ENCODE measurements at places on chromosomes 3 and 15.

DNA sequence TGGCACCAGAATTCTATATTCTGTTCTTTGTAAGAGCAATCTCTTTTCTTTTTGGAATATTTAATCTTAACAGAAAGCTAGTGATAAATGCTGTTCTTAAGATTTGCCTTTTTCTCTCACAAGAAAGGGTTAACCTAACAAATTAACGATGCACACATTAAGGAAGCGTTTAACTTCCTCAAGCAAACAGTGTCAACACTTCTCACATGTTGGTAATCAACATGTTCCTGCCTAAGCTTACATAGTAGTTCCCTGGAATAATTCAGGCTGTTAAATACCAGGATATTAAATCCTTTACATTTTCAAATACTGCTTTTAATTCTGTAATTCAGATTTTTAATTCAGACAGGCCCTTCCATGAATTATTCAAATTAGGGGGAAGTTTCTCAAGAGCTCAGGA is 67.4 kb upstream of the RPL35A start:
- no peak for DNase-seq

DNA sequence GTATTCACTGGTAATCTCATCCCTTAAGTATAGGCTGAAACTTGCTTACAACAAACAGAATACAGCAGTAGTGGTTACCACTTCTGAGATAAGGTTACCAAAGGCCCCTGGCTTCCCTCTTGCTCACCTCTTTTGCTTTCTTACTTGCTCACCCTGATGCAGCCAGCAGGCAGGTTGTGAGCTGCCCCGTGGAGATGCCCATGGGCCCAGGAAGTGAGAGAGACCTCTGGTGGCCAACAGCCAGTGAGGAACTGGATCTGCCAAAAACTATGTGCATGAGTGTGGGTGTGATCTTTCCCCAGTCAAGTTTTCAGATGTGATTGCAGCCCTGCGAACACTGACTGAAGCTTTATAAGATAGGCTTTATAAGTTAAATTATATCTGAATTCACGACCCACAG is 48.7 kb downstream of the NMNAT3 start:
- peak; percentile 57 for DNase-seq

DNA sequence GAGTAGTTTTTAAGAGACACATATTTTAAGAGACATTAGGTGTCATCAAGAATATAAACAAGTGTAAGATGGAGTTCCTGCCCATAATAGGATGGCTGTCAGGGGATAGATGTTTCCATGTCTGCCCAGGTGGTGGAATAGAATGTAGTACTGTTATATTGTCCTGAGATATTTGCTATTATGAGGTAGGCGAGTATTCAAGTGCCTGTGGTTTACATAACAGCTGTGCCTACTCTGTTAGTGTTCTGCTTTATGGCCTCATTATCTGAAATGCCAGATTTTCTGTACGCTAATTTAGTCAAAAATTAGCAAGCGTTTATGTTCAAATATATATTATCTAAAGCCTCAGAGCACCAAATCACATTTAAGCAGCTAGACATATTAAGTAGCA is 360.2 kb upstream of the ROPN1 start:
- DNase-seq = no peak

DNA sequence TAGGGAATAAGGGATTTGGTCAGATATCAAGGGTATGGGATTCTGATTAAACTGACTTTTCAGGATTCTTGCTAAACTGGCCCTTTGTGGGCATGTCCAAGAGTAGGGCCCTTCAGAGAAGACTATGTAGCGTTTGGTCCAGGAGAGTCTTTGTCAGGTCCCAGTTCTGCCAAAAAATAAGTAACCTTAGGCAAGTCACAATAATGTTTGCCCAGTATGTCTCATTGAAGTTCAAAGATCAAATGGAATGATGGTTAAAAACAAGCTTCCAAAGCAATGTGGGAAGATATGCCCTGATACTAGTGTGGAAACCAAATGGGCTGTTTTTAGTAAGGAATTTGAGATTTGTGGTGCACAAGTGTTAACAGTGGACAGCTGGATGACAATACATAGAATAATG is 454.4 kb downstream of the WDR72 start:
- DNase-seq = no peak

DNA sequence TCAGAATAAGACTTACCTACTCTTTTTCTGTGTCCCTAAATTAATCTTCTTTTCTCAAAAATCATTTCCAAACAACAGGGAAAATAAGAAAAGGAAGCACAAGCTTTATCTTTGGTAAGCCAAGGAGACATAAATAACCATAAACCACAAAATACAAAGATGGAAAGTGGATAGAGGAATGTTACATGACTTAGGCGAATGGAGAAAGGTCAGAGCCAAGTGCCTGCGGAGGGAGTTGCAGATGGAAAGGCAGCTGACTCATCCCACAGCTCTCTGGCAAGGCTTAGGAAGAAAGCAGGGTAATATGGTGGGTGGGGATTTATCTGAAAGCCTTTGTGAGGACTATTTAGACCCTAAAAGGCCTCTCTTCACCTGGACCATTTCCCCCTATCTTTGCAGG is 72.8 kb downstream of the GALK2 start:
- no peak for DNase-seq

GRCh38 chr3:78221796-78222195 is 1181.9 kb downstream of the ROBO2 start:
- no peak for DNase-seq

DNA sequence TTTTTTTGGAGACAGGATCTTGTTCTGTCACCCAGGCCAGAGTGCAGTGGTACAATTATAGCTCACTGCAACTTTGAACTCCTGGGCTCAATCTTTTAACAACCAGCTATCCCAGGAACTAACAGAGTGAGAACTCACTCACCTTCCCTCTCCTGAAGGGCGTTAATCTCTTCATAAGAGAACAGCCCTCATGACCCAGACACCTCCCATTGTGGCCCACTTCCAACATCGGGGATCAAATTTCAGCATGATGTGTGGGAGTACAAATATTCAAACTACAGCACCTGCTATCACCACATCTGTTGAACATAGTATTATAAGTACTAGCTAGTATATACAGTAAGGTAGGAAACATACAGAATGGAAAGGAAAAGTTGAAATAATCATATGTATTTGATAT is 132.5 kb downstream of the DOCK3 start:
- no peak for DNase-seq

GRCh38 chr15:92655178-92655995 is at the start of gene FAM174B:
FAM174B (minus strand) TSS chr15:92655775.
- peak; percentile 33 for DNase-seq

GRCh38 chr3:106068795-106069194 is 200.0 kb upstream of the CBLB start:
- DNase-seq = no peak

DNA sequence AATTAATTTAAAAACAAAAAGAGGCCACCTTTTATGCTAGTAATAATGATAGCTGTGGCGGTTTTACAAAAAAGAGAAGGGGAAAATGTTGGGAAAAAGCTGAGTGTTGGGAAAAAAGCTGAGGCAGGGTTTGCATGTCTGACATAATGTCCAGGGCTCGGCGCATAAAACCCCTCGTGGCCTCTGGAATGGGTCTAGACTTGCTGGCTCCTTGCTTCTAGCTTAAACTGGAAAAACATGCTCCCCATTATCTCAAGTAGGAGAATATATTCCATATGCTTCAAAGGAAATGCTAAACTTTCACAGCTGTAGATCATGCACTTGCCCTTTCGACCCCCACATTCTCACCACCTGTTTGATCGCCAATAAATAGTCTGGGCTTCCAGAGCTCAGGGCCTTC is 53.0 kb downstream of the CYP19A1 start:
- DNase-seq = no peak

GRCh38 chr15:55267401-55268175 is 22.0 kb downstream of the RAB27A start:
- no peak for DNase-seq

- no peak for DNase-seq
Measured at GRCh38 chr3:13544293-13544831, 4.6 kb upstream of the FBLN2 start.

DNA sequence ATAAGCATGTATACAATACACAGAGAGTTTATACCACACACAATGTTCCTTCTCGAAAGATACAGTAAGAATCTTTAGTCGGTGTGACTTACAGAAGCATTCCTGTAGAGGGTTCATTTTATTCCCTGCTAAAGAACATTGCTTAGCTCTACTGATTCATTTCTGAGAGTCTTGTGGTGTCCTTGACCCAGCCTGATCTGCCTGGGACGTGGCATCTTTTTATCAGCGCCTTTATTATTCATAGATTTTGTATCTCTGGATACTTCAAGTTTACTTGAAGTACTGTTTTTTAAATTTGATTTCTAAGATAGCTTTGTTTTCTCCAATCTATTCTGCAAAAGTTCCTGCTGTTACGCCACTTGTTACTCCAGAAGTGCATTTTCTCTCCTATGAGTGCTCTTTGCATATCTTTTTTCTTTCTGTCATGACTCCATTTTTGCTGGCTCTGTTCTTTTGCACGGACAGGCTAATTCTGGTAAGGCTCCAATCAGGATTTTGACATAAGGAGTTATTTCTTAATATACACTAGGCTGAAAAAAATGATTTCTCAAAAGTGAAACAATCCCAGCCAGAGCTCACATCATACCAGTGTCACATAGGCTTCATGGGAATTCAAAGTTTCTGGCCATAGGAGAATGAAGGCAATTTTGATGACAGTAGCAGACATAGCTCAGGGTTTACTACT is 114.5 kb upstream of the TNIK start:
- DNase-seq = no peak

DNA sequence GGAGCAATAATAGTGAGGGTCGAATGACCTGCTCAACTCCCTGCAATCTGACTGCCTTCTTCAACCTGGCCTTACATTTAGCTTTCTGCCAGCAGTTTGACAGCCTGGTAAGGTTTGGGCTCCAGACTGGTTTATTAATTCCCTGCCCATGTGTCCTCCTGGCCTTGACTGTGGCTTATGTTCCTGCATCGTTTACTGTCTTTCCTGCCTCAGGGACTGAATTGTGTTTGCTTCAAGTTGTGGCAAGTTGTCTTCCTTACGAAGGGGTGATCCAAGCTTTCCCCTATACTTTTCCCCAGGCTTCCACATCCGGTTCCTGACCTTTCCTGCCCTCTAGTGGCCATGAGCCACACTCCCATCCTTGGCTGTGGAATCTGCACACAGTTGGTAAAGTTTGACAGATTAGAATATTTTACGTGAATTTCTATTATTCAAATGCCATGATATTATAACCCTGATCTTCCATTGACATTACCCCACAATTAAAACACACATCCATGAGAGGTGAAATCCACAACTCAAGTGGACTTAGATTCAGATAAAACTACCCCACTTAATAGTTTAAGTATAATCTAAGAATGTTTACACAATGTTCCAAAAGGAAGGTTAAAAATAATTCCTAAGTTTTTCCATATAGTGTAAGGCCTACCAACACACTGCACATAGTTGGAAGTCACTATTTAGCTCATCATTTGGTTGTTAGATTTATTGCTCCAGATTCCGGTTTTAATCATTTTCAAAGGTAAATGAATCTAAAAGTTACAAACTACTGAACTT is 95.7 kb downstream of the NEDD4 start:
- peak; percentile 55 for DNase-seq

- no peak for DNase-seq
Measured at GRCh38 chr3:127056281-127056680, 73.4 kb downstream of the PLXNA1 start.

GRCh38 chr3:72584262-72584661 is 264.0 kb downstream of the SHQ1 start:
- no peak for DNase-seq

DNA sequence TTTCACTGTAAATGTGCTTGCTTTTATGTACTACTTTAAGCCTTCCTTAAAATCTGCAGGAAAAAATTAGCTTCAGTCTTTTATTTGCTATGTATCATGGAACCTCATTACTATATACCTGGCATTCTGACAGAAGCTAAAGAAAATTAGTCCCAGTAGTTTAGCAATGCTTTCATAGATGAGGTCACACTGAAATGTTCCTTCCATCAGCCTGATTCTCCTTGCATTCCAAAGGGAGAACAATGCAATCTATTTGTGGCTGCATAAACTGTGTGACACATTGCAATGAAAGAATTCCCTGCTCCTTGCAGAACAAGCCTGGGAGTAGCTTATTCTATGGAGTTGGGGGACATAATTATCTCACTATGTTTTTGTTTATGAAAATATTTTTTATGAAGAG is 691.5 kb upstream of the ARPP21 start:
- peak; percentile 4 for DNase-seq

DNA sequence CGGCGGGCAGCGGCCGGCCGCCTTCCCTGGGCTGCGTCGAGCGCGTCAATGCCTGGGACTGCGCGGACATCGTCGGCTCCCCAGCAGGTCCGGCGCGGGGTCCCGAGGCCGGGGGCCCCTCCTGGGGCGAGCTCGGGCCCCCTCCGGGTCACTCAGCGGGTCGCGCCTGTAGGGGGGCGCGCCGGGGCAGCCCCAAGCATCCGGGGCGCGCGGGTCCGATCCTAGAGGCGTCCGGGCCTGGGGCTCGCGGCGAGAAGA is 725 bp downstream of the TLE3 start:
- DNase-seq = peak; percentile 26
